Stimulated activated CD4-positive, alpha-beta T cell treated with anti-CD3 and anti-CD28 coated beads, TNF-alpha, amount 100 ng/mL, for 4 hours (primary cell): ENCODE measurements at places on chromosomes 16 and 17.

DNA sequence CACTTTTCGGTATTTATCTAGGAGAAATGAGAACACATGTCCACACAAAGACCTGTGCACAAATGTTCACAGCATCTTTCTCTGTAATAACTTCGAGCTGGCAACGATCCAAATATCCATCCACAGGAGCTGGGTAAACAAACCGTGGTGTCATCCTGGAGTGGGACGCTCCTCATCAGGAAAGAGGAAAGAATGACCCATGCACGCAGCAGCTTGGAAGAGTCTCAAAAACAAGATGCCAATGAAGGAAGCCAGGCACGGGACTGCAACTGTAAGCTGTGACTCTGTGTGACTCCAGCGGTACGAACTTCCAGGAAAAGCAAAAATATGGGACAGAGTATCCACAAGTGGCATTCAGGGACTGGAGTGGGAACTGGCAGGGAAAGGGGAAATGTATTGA is 36.7 kb upstream of the CIBAR2 start:
- DNase-seq: no peak

DNA sequence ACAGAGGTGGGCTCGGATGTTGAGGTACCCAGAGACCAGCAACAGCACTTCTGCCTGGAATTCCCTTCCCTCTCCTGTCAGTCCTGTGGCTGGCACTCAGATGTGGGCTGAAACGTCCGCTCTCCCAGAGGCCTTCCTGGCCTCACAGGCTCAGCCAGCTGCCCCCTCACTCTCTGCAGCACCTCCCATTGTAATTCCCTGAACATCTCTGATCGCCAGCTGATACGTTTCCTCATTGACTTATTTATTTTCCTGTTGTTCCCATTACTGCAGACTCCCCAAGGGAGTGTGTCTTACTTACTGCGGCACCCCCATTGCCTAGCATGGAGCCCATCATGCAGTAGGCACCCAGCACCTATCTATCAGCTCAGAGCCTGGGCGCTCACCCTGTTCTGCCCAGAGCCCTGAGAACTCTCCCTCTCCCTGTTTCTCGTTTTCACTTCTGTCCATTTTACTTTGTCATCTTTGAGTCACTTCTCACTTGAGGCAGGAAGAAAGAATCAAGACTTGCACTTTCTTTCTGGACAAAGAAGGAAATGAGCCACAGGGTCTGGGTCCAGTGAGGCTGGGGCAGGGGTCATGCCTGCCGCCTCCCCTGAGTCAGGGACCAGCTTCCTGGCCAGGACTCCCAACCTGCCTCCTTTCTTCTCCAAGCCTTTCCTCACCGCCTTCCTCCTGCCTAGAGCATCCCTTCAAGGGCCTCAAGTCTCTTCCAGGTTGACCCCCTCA is 10.2 kb downstream of the CDH5 start:
- DNase-seq: no peak

- no peak for DNase-seq
Measured at GRCh38 chr17:7307686-7308624, 527 bp downstream of the EIF5A start.

DNA sequence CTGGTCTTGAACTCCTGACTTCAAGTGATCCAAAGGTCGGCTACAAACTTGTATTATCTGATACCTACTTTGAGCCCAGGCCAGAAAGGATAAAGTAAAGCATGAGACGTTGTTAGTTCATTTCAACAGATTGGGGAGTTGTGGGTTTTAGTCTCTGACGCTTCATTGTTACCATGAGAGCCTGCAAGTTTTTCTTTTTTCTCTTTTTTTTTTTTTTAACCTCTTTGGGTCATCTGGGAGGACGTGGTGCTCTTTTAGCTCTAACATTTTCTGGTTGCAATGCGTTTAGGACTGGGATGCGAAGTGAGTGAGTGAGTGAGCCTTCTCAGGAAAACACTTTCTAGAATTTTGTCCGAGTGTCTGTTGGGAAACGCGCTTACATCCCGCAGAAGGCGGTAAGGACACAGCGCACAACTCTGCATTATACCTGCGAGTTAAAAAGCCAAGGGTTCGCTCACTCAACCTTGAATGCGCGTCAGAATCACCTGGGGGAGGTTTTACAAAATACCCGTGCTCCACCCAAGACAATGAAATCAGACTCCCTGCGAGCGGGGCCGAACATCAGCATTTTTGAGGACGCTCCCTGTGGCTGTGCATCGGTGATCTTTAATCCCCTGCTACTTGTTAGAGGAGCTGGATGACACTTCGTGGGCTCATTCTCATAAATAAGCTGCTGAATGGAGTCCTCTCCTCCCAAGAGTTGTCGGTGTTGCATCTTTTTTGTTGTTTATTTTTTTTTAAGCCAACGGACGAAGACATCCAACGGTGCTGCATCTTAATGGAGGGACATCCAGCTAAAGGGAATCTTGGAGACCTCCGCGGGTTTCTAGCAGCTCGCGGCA is 629 bp upstream of the RNF135 start:
- DNase-seq: no peak

- DNase-seq: no peak
Measured at GRCh38 chr16:74724820-74725549, 24.3 kb upstream of the MLKL start.

DNA sequence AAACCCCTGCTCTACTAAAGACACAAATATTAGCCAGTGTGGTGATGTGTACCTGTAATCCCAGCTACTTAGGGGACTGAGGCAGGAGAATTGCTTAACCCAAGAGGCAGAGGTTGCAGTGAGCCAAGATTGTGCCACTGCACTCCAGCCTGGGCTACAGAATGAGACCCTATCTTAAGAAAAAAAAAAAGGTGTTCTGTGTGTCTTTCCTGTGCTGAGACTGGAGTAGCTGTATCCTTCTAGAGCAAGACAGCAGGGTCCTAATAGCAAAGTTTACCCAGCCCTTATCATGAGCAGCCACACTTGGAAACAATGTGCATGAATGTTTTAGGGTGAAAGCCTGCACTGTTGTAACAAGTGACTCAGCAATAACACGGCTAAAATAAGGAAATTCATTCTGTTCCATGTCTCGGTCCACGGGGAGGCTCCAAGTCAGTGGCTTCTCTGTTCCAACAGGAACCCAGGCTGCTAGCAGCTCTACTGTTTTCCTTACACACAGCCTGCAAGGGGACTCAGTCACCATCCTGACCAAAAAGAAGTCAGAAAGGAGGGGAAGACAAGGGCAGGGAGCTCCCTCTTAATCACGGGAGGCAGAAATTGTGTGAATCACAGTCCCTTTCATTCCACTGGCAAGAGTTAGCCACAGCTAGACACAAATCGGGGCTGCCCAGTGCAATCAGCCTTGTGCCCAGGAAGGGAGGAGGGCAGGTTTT is 7.1 kb upstream of the SLC5A11 start:
- DNase-seq: no peak

- DNase-seq: no peak
Measured at GRCh38 chr17:77833769-77834168, 124.7 kb upstream of the TNRC6C start.

- DNase-seq: no peak
Measured at GRCh38 chr16:86608301-86608747, 30.0 kb downstream of the FOXL1 start.

- no peak for DNase-seq
Measured at GRCh38 chr16:85865-86264, 7.8 kb downstream of the MPG start.

DNA sequence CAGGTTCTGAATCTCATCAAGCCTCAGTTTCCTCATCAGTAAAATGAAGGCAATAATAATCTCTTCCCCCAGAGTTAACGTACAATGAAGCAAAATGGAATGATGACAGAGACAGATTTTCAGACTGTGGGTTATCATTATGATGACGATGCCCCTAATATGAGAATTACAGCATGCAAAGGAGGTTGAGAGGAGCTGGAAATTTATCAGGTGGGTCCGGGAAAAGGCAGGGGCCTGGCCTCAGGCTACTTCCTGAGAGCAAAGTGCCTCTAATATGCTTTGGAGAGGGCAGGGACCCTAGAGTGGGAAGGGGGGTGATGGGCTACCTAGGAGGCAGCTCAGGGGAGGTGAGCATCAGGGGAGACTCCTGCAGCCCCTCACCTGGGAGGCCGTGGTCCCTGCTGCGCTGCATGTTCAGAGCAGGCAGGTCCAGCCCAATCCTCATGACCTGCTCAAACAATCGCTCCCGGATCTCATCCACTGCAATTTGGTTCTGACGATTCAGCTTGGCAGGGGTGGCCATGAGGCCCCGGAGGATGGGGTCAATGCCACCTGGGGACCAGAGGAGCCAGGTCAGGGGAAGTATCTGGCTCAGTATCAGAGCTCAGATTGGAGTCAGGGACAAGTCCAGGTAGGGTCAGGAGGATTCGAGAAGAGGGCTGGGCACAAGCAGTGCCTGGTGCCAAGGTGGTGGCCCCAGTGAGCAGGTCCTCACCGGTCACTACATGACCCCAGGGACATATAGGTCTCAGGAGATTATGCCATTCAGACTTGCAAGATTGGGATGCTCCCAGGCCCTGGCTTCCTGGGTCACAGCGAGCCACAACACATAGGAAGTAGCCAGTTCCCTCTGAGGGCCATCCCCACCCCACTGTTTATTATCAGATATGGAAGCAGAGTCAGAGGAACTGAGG is 8.1 kb downstream of the MPO start:
- no peak for DNase-seq

- DNase-seq: no peak
Measured at GRCh38 chr17:65193716-65194293, 56.6 kb downstream of the RGS9 start.

DNA sequence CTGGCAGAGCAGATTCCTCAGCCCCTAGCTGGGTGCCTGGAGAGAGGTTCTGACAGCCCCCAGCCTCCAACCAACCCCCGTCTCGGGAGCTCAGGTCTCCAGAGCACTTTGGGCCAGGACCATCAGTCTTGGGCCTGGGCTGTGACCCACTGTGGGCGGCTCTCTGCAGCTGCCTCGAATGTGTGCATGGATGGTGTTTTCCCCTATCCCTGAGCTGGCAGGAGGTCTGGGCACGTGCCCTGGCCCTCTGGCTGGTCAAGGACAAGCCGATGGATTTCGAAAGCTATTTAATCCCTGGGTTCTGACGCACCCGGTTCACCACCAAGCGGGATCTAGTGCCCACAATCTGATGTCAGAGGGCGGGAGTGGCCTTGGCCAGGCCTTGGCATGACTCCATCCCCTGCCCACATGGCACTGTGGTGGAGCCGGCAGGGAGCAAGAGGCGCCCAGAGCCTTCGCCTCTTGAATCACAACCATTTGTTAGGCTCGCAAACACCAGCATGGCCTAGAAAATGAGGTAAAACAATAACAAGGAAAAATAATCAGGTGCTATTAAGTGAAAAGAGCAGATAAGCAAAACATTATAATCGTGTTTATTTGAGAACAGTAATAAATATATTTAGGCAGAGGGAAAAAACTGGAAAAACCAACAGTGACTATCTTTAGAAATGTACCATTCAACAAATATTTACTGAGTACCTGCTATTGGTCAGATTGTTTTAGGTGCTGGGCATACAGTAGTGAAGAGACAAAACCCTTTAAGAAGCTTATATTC is 69.3 kb upstream of the TOB1 start:
- no peak for DNase-seq

DNA sequence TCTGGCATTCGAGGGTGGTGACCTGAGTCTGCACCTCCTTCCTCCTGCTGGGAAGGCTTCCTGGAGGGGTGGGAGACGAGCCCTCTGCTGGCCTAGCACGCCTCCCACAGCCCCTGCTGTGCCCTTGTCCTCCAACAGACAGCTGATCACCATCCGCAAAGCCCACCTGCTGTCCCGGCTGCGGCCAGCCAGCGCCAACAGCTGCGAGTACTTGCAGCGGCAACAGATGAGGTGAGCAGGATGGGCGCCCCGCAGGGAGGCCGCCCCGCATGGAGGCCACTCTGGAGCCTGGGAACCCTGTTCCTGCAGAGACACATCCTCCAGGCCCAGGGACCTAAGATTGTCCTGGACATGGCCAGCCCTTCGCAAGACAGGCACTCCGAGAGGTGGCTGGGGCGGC is 21.6 kb downstream of the UBALD1 start:
- DNase-seq: no peak

DNA sequence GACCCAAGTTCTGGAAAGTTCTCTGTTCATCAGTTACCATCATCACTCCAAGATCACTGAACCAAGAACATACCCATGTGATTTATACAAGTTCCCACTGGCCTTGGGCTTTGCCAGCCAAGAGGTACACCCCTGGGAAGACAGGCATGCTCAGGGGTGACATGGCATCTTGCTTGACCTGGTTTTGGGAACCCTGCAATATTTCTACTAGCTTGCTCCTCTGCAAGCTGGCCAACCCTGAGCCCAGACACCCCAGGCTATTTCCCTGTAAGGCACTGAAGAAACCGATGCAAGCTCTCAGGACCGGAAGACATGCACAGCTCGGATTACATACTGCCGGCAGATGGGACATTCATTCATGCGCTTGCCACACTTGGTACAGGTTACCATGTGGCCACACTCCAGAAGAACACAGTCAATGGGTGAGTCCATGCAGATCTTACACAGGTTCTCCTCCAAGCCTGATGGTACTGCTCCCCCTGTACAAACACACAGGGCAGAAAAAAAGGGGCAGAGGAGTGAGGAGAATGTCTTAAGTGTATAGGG is 31.4 kb downstream of the LIG3 start:
- DNase-seq: no peak

- no peak for DNase-seq
Measured at GRCh38 chr16:84450176-84450865, 54.1 kb downstream of the MEAK7 start.

GRCh38 chr17:76884995-76885893 is 17.0 kb downstream of the MGAT5B start:
- DNase-seq: no peak

DNA sequence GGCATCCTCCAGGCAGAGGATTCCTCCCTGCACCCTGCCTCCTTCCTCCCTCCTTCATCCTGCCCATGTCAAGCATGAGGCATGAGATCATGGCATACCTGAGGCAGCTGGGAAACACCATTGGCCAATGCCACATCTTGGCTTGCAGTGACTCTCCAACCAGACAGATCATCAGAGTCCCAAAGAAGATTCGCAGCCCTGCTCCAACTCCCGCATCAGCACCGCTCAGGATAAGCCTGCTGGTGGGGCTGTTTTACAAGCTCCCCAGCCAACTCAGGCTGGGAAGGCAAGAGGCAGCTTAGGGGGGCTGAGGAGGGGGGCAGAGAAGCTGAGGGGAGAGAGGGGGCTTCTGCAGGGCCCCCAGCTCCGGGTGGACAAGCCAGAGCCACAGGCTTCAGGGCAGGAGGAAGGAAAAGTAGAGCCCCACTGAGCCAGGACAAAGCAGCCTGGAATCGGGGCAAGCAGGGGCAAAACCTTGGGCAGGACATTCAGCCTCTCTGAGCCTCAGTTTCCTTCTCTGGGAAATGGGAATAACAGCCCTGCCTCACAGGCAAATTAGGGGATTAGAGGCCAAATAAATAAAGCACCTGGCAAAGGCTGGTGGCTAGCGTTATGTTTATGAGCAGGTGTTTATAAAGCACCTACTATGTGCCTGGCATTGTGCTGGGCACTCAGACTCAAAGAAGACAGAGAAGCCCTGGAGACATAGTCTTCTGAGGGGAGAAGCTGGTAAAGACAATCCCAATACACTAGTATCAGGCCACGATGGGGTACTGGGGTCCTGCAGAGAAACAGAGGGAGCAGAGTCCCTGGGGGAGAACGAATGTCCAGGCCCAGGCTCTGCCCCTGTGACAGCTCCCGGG is 88.1 kb downstream of the GOSR1 start:
- no peak for DNase-seq
